ENCODE measurements at places on chromosomes 3 and 15.

DNA sequence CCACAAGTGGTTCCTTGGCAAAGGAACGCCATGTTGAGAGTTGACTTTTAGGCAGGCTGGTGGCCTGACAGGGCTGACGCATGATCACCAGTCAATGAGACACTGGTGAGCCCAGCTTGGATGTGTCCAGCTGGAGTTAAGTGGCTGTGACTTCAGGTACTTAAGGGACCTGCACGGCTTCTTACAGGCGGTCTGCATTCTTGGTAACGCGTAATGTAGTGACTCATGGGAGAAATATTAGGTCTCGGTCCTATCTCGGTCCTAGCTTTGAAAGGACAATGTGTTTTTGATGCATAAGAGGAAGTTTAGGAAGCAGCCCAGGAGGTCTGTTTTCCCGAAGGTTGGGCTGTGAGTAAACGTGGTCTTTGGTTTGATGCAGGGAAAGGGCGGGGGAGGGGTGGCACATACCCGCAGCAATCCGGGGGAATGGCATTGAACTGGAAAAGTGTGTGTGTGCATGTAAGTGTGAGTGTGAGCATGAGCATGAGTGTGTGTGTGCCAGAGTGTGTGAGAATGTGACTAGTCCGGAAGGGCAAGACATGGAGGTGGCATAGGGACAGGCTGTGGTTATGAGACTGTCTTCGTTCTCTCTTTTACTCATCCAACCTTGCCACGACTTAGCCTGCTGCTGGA, 55.3 kb downstream of the FAM43A start:
- no peak for DNase-seq

- DNase-seq, result no peak
These were observed 33.0 kb downstream of the HSPBAP1 start for GRCh38 chr3:122760453-122761271.

- no peak for DNase-seq
These were observed 34.6 kb downstream of the CRABP1 start for GRCh38 chr15:78374436-78375393.

DNA sequence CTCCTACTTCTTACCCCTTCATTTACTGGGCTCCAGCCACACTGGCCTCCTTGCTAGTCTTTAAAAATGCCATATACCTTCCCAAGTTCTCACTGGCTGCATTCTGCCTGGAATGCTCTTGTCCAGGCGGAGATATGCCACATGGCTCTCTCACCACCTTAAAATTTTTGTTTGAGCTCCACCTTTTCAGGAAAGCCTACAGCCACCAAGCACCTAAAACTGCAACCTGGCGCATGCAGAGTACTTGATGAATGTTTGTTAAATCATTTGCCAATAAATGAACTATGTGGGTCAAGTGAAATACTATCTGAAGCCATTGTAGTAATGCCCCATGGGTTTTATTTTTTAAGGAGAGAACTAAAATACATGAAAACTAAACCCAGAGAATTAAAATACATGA, 54.3 kb downstream of the GLB1 start:
- no peak for DNase-seq

GRCh38 chr3:183695569-183696364, 1.8 kb upstream of the YEATS2 start:
- no peak for DNase-seq

DNA sequence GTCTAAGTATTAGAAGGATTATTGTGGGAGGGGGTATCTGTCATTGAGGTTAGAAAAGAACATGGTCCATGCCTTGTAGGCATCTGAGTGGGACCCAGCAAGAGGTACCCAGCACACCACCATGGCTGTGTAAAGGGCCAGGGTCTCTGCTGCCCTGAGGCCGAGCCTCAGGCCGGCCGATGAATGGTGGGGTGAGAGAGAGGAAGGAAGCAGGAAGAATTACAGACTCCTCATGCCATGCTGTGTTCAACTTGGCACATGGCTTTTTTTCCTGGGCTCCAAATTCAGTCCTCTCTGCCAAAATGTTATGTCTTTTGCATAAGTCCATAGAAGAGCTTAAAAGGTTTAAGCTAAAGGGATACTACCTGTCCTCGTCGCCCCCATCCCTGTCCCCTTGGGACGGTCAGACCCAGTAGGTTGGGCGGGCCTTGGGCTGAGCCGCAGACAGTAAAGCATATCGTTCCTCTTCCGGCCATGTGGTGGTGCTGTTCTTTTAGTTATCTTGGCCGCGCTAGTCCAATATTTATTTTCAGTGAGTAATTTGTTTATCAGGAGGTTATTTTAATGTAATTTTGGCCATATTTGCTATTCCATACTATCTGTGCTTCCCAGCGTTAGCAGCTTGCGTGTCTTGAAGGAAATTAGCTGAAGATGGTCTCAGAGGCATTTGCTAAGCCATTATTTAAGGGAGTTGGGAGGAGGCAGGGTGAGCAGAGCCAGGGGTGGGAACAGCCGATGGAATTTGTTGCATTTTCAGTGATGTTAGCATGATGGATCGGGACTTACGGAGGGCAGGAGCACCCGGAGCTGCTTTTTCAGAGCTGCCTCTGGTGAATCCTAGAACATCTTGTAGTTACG, 152.4 kb downstream of the AGBL1 start:
- no peak for DNase-seq
